ENCODE measurements at places on chromosomes 1 and 21. TPM values are rescaled to one million over a fixed set of nuclear protein-coding genes. Genes with fewer than 3 reads are reported as not detected.

LDLRAD2 gene
- polyA plus RNA-seq, result 3.4 TPM

TNFRSF8 gene
- 1.4 TPM for polyA plus RNA-seq

GRCh38 chr21:43654806-43655489, 4.3 kb downstream of the HSF2BP start:
- no peak overlapping the region for H3K27ac ChIP-seq
- H3K27me3 ChIP-seq, result no peaks in the 10 kb centered on the region
- H3K4me1 ChIP-seq, result peaks cover 16% of the 10 kb centered on the region
- no peaks in the 10 kb centered on the region for H3K36me3 ChIP-seq
- H3K4me3 ChIP-seq, result no peak overlapping the region
- no peak for DNase-seq

- no peaks in the 10 kb centered on the region for H3K4me1 ChIP-seq
- no peak overlapping the region for H3K27ac ChIP-seq
- no peak overlapping the region for H3K4me3 ChIP-seq
- no peaks in the 10 kb centered on the region for H3K27me3 ChIP-seq
Observed at GRCh38 chr21:42850463-42850862, 28.9 kb downstream of the WDR4 start.

- H3K4me3 ChIP-seq, result no peak overlapping the region
- H3K36me3 ChIP-seq, result no peaks in the 10 kb centered on the region
- H3K27ac ChIP-seq, result no peak overlapping the region
- no peaks in the 10 kb centered on the region for H3K27me3 ChIP-seq
- no peak for DNase-seq
Observed at GRCh38 chr1:175116903-175117302, 49.3 kb downstream of the TNN start.

MCOLN3 gene
- polyA plus RNA-seq, result 2.7 TPM

GRCh38 chr21:29117372-29117955, 13.0 kb upstream of the MAP3K7CL start:
- H3K4me1 ChIP-seq, result no peaks in the 10 kb centered on the region
- H3K27ac ChIP-seq, result no peak overlapping the region
- no peak overlapping the region for H3K4me3 ChIP-seq
- no peak for DNase-seq
- H3K36me3 ChIP-seq, result no peaks in the 10 kb centered on the region

- H3K36me3 ChIP-seq, result no peaks in the 10 kb centered on the region
- H3K4me3 ChIP-seq, result no peak overlapping the region
- no peak overlapping the region for H3K27ac ChIP-seq
- no peaks in the 10 kb centered on the region for H3K27me3 ChIP-seq
- no peak for DNase-seq
Observed at GRCh38 chr1:6282577-6283270, 21.8 kb upstream of the GPR153 start.

DNA sequence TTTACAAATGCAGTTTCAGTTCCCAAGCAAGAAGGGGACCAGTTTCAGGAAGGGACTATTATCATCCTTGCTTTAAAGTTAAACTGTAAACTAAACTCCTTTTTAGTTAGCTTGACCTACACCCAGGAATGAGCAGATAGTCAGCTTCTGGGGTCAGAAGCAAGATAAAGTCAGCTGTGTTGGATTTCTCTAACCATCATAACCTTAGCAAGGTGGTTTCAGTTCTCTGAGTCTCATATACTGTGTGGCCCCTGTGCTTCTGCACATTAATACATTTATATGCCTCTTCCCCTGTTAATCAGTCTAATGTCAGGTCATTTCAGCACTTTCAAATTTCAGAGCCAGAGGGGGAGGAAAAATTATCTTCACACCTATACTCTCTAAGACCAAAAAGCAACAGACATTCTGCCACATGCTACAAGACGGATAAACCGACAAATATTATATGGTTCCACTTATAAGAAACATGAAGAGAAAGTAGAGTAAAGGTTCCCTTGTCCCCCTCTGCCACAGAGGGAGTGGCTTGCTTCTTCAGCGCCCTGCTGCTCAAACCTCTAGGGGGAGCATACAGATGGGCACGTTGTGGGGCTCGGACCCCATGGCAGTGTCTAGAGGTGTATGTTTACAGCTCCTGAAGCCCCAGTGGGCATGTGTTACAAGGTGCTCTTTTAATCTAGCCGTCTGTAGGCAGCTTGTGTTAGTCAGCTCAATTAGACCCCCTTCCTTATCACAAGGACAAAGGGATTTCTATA, 89.1 kb downstream of the SMYD3 start:
- H3K4me1 ChIP-seq, result peaks cover 3% of the 10 kb centered on the region
- no peaks in the 10 kb centered on the region for H3K36me3 ChIP-seq
- no peak overlapping the region for H3K27ac ChIP-seq
- no peaks in the 10 kb centered on the region for H3K27me3 ChIP-seq

DNA sequence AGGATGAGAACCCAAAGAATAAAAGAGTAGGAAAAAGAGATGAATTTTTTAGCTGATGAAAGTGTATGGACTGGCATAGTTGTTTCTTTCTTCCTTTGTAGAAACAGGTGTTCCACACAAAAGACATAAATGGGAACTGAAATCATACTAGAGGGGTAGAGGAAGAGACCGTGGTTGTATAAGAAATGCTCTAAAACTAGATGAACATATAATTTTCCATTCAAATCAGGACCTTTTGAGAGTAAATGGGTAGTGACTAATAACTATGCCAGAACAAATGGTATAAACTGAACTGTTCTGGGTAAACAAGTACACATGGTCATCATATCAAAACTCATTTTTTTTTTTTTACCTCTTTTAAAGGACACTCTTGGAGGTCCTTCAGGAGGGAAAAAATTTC, 344.2 kb downstream of the VAV3 start:
- no peak overlapping the region for H3K4me3 ChIP-seq
- H3K27ac ChIP-seq, result no peak overlapping the region
- DNase-seq, result no peak
- no peaks in the 10 kb centered on the region for H3K27me3 ChIP-seq

GRCh38 chr21:45128613-45129188, 54.3 kb downstream of the ADARB1 start:
- H3K36me3 ChIP-seq, result no peaks in the 10 kb centered on the region
- H3K4me1 ChIP-seq, result peaks cover 63% of the 10 kb centered on the region
- H3K27ac ChIP-seq, result no peak overlapping the region
- peak; percentile 71 for DNase-seq
